ENCODE measurements at places on chromosomes 4 and X. TPM values are rescaled to one million over a fixed set of nuclear protein-coding genes. Genes with fewer than 3 reads are reported as not detected.

The IBSP gene
- total RNA-seq = not detected

The IGSF1 gene
- not detected for total RNA-seq

The MAGEC3 gene
- total RNA-seq = not detected

The DMRTC1B gene
- not detected for total RNA-seq
